ENCODE measurements at places on chromosomes 4 and X.

DNA sequence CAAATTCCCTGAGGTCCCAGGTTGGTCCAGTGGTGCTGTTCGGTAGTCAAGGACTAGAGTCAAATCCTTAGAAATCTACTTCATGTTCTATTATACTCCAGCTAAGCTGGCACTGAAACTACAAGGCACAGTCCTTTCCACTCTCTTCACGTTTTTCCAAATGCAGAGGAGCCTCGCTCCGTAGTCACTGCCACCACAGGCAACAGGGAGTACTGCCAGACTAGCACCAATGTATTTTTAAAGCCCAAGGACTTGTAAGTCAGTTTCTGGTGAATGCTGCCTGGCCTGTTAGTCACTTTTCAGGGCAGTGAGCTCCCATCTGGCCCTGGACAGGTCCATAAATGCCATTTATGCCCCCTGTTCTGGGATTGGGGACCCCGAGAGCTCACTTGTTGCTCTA lies 323.5 kb downstream of the FAM47A start:
- DNase-seq: no peak

DNA sequence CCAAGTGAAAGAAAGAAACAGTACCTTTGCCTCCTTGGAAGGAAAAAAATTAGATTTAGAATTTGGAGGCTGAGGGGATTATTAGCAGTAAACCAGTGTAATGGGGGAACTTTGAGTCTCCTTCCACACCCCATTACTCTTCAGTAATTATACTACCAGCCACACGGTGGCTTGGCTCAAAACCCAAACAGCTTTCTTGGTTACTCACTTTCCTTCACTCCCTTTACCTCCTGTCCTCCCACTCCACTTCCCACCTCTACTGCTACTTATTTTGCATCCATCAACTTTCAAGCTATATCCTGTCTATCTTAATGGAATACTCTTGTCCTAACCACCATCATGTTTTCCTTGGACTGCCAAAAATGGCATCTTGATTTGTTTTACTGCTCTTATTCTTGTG lies 310.6 kb upstream of the AADAT start:
- no peak for DNase-seq

DNA sequence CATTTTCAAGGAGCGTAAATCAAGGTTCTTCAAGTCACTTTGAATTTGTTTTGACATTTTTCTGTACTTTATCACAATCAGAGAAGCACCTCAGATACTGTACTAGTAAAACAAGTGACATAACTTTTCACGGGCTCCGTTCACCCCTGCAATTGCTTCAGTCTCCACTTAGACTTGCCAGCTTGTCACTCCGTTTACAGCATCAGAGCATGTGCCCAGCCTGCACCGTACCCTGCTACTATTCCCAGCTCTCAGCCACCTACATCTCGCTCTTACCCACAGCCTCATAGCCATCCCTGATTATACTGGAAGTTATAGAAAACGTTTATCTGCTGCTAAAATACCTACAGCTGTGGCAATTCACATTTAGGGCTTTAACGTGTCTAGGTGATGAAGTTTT lies 135.3 kb upstream of the TENM3 start:
- DNase-seq: no peak

DNA sequence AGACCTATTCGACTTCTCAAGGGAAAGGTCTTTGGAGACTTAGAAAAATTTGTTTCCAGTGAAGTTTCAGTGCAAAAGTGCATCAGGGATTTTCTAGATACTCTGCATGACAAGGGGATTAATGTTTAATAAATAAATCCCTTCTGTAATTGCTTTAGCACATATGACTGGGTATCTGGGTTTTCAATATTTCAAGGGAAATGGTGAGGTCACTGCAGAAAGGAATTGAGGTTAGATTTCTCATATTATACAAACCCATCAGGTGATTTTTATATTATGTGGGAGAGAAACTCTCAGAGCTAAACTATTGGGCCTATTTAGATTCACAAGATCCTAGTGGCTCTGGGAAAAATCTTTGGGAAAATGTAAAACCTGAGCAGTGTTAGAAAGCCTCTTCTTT lies 48.3 kb upstream of the SLC4A4 start:
- DNase-seq: no peak

DNA sequence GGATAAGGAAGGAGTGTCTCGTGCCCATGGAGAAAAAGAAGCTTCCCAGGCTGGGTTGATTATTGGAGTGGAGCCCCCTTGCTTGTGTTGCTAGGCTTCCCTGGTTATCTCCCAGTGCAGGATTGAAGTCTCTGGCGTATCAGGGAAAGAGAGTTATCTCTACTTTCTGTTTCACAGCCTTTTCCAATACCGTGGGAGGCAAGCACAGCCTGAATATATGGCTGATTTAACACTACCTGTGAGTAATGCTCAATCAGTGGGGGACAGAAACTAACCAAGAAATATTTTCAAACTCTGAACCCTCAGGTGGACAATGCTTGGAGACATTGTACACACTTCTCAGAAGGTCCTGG lies 65.2 kb downstream of the SERPINA7 start:
- DNase-seq: no peak

DNA sequence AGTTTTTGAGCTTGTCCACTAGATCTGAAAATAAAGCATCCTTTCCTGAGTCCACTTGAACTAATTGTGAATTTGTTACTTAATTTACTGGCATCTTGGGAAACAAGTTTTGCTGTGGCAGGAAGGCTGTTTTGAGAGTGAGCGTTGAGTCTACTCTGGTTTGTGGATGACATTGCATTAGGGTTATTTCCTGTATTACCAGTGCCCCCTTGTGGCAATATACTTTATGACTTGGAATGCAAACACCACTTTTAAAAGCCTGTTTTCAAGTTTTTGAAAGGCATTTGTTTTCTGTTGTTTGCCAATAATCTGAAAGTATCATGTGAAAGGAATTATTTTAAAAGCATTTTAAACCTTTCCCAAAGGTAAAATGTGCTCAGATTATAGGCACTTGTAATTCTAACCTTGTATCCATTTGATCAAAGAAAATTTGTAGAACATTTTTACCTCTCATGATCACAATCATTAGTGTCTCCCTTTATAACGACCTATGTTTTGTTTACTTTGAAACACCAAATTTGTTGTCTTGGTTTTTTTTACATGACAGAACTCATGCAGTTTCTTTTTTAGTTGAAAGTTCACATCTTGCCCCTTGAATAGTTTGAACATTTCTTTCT lies 18.0 kb upstream of the CYP2U1 start:
- DNase-seq: peak; percentile 71

GRCh38 chr4:95044324-95044837 lies 286.6 kb downstream of the BMPR1B start:
- no peak for DNase-seq

DNA sequence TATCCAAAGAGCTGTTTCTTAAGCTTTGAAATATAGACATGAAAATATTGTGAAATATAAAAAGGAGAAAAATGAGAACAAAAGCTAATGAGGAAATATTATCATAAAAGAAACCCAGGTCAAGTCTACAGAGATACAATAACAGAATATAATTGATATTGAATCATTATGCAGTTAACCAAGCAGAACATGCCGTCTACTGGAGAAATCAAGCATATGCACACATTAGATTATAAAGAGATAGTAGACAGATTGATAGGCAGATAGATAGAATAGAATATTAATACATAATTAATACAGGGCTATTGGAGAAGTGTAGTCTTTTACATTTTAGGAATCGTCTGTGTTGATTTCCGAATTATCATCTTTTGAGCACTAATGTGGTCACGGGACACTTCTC lies 208.5 kb downstream of the EPHA5 start:
- no peak for DNase-seq

DNA sequence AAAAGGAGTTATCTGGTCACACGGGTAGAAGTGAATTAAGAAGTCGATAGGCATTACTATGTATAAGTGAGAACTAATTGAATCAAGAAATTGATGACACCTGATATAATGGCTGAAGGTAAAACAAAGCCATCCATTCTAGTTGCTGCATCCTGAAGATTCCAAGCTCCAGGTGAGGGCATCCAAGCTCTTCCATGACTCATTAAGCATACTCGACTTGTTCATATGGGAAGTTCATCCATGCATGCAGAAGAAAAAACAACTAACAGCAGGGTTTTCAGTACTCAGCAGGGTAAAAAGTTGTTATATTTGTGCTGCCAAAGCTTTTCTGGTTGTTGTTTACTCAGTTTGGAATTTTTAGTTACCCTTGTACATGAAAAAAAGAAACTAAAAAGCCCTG lies 508.0 kb upstream of the CXorf51A start:
- no peak for DNase-seq

All from KG1 (cell line).